Left cardiac atrium (tissue), 4 donors: ENCODE measurements at places on chromosomes 6 and 20. TPM values are rescaled to one million over a fixed set of nuclear protein-coding genes. Genes with fewer than 3 reads are reported as not detected.

The NMBR gene
- not detected for total RNA-seq

The RSPH3 gene
- total RNA-seq = 10.1 TPM

The HDGFL1 gene
- not detected for total RNA-seq

The TINAG gene
- total RNA-seq = 0.12 TPM

The WFDC12 gene
- not detected for total RNA-seq

The TPD52L1 gene
- 27.9 TPM for total RNA-seq

The MCCD1 gene
- total RNA-seq = not detected

- DNase-seq = no peak
Measured at GRCh38 chr6:68911334-68911733, 276.3 kb downstream of the ADGRB3 start.

- DNase-seq = no peak
Measured at GRCh38 chr6:126821706-126822105, 296.8 kb upstream of the RSPO3 start.

DNA sequence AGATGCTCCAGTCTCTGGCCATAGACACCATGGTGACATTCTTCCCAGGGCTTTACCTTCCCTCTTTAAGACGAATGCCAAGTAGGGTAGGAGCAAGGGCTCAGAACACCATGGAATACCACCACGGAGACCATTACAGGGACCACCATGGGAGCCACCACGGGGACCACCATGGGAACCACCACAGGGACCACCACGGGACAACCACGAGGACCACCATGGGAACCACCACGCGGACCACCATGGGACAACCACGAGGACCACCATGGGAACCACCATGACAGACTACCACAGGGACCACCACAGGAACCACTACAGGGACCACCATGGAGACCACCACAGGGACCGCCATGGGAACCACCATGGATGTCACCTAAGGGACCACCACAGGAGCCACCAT is 66.9 kb upstream of the MPC1 start:
- DNase-seq = no peak

- no peak for DNase-seq
Measured at GRCh38 chr20:3685341-3685740, 3.5 kb upstream of the ADAM33 start.

GRCh38 chr6:13163161-13163944 is 165.0 kb downstream of the TBC1D7 start:
- no peak for DNase-seq

GRCh38 chr6:124368131-124368530 is 564.5 kb downstream of the NKAIN2 start:
- no peak for DNase-seq

DNA sequence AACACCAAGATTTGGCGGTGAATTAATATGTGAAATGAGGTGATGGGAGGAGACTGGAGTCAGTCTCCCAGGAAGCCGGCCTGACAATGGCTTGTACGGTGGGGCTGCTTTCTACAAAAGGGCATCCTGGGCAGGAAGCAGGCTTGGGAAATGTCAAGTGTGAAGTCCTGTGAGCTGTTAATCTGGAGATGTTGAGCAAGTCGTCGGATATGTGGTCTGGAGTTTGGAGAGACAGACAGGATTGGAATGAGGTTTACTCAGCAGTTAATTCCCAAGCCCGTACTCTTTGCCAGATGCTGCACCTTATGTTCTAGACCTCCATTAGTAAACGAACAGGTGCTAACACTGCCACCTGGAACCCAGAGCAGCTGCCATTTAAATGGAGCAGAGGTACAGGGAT is 107.7 kb upstream of the FOXC1 start:
- no peak for DNase-seq
